ENCODE measurements at places on chromosomes 3 and 15. TPM values are rescaled to one million over a fixed set of nuclear protein-coding genes. Genes with fewer than 3 reads are reported as not detected.
A peak's percentile ranks its signal among the peaks of the same experiment; 100 is the strongest.

DNA sequence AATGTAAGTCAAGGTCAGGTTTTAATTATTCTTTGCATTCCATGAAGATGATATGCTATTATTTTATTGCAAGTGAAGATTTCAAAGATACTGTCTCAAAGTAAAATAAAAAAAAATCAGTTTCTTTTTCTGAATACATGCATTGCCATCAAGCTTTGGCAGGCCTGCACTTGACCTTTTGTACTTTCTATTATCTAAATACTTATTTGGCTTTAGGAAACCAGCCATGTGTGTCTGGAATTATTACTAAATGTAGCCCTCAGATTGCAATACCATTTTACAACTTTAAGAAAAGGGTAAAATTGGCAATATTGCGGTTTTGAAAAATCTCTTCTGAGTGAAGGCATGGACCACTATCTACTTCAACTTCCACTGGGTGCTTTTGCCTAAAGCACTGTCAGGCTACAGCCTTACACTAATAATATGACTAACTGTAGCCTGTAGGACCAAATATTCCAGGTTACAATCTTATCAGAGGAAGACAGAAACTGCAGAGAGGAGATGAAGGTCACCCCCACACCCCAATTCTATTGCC is 349.4 kb upstream of the DCBLD2 start:
- DNase-seq: no peak

- DNase-seq: no peak
Measured at GRCh38 chr3:192365571-192365970, 361.8 kb downstream of the FGF12 start.

DNA sequence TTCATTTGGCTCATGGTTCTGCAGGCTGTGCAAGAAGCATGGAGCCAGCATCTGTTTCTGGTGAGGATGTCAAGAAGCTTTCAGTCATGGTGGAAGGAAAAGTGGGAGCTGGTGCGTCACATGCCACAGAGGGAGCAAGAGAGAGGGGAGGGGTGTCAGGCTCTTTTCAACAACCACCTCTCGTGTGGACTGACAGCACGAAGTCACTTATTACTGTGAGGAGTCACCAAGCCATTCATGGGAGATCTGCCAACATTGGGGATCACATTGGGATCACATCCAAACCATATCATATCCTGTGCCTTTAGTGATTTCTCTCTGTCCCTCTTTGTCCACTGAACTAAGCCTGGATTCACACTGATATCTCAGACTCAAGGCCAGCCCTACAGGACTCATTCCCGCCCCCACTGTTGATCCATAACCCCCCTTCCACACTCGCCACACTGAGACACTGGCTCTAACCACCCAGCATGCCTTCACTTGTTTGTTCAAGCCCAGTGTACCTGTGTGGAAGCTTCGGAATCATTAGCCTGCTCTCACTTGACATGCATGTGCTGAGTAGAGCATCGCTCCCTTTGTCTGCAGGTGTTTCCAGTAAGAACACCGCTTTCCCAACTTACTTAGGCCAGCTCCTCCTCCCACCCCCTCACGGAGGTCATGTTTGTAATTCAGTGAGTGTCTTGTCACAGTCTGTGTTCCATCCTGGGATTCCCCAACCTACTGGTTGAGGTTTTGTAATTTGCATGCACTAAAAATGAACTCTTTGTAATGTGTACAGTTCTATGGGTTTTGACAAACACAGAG is 132.2 kb downstream of the KLF13 start:
- DNase-seq: no peak

- DNase-seq: no peak
Measured at GRCh38 chr3:11807686-11808085, 39.0 kb downstream of the TAMM41 start.

GRCh38 chr3:94064243-94064860 is 1.5 kb downstream of the NSUN3 start:
- no peak for DNase-seq

- no peak for DNase-seq
Measured at GRCh38 chr15:29457729-29458128, 188.1 kb upstream of the NSMCE3 start.

DNA sequence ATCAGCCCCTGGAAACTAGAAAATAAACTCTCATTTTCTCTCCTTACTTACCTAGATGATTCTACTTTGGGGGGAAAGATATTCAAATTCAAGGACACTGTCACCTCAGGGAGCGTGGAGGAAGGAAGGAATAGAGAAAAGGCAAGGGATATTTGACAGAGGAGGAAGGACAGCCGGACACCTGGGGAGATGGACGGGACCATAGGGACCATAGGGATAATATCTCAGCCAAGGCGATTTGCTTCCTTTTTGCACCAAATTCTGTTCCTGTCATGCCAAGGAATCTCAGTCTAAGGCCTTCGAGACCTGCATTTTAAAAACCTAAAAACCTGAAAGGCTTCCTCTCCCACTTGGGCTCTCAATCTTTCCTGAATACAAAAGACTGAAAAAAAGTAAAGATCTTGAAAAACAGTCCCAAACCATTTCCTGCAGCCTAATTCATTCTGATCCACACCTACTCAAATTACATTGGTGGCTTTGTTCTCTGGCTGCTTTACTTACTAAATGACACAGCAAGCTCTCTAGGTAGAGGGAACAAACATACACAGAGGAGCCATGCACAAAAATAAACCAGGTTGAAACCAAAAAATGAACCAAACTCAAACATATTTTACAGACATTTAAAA is 73.9 kb upstream of the SLC24A5 start:
- peak; percentile 59 for DNase-seq

DNA sequence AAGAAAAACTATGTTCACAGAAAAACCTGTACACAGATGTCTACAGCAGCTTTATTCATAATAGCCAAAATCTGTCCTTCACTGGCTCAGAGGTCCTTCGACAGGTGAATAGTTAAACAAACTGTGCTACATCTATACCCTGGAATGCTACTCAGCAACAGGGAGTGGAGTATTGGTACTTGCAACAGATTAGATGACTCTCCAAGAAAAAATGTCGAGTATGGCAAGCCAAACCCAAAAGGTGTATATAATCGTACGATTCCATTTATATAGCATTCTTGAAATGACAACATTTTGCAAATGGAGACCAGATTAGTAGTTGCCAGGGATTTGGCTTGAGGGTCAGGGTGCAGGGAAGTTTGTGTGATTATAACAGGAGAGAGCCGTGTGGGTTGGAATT is 22.4 kb upstream of the RGMA start:
- DNase-seq: no peak

DNA sequence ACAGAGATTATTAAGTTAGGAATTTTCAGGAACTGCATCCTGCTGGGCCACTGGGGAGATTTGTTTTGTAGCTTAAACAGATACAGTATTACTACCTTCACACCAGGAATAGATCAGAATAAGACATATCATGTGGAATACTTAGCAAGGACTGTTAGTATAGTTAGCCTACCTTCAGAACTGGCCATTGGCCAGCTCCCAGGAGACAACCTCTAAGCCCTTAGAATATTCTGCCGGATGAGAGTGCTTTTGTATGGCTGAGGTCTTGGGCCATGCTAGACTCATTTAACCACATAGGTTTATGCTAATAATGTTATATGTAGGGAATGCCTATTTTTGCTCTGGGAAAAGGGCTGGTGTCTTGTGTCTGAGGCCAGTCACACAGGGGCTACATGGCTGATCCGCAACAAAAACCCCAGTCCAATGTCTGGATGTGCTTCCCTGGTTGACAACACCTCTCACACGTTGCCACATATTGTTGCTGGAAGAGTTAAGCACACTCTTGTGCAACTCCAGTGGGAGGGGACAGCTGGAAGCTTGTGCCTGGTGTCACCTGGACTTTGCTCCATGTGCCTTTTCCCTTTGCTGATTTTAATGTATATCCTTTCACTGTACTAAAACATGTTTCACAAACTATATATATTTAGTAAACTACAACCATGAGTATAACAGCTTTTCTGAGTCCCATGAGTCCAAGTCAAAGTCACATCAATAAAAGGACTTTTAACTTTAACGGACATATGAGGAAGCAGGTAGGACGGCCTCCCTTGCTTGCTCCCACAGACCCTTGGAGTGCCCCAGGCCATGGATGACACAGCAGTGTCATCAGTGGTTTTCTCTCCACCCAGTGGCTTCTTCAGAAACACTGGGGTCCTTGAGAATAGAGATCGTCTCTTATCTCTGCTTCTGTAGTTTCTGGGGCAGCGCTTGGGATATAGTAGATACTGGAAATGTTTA is 118.0 kb upstream of the C3orf80 start:
- DNase-seq: no peak

GRAMD1C gene
- polyA plus RNA-seq: 3.0 TPM

BTLA gene
- polyA plus RNA-seq: not detected

SLC7A14 gene
- polyA plus RNA-seq: 5.9 TPM

DNA sequence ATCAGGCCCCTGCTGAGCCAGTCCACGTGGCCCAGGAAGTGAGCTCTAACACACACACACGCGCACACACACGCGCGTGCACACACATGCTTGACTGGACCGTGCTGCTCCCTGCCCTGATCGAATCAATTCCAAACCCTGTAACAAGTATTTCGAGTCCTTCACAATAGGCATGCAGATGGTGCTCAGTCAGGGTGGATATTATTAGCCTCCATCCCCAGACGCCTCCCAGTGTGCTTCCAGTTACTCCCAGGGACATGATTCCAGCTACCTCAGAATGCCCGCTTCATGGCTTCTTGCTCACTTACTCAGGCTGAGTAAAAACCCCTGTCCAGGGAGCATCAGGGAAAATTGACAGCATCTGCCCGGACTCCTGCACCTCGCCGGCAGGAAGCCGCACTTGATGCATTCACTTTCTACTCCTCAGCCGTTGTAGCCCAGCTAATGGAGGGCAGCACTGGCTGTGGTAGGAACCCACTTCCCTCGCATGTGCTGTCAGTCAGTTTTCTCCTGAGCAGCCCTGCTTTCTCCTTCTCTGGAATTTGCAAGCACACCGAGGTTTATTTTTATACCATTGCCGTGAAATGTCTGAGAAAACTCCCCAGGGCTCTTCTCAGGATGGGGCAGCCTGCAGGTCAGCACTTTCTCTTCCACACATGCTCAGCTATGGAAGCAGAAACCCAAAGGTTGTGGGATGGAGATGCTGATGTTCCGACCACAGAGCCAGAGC is 126.1 kb upstream of the ABHD17C start:
- DNase-seq: no peak

DNA sequence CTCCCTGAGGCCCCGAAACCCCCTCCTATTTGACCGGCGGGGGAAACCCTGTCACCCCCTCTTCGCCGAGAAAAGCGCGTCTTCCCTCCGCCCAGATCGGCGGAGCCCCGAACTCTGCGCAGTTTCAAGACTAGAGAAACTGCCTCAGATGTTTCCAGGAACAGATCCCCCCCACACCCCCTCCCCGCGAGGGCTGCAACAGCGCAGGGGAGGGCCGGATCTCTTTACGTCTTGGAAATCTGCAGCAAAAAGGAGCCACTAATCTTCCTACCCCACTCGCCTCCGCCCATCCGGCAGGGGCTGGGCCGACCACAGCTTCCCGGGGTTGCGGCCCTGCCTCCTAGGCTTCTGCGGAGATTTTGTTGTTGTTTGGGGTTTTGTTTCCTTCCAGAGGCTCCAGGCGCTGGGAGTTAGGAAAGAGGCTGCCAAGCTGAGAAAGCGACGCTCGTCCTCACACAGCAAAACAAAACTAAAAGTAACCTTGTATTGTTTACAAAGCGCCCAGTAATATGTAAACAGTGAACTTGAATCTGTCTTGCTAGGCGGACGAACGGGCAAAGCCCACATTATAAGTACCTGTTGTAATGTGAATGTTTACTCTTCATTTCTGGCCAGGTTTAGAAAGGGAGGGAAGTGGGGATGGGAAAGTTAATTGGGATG is 2.2 kb downstream of the FOXB1 start:
- peak; percentile 69 for DNase-seq

BOC gene
- polyA plus RNA-seq: 23.3 TPM

DNA sequence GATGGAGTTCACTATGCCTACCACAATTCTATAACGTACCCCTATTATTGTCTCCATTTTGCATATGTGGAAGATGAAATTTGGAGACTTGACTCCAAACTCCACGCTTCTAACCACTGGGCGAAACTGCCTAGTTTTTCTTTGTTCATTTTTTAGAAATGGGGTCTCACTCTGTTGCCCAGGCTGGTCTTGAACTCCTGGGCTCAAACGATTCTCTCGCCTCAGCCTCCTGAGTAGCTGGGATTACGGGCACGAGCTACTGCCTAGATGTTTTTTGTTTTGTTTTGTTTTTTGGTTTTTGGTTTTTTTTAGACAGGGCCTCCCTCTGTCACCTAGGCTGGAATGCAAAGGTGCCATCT is 584 bp upstream of the RPL32 start:
- no peak for DNase-seq

TIMP4 gene
- 9.1 TPM for polyA plus RNA-seq

SIDT1 gene
- polyA plus RNA-seq: 1.8 TPM

DNA sequence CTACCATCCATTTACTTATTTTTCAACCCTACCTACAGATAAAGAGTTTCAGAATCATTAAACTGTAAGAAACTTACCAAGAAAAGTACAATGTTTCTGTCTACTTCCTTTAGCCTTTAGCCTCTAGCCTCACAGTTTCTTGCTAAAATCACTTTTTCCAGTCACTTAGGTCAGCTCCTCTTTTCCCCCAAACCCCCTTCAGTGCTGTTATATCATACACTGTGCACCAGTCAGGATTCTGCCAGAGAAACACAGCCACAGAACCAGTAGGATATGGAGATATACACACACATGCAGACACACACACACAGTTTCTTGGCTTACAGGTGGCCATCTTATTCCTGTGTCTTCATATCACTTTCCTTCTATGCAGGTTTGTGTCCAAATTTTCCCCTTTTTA is 139.9 kb upstream of the LIPC start:
- DNase-seq: no peak

MAP4 gene
- 246 TPM for polyA plus RNA-seq

DNA sequence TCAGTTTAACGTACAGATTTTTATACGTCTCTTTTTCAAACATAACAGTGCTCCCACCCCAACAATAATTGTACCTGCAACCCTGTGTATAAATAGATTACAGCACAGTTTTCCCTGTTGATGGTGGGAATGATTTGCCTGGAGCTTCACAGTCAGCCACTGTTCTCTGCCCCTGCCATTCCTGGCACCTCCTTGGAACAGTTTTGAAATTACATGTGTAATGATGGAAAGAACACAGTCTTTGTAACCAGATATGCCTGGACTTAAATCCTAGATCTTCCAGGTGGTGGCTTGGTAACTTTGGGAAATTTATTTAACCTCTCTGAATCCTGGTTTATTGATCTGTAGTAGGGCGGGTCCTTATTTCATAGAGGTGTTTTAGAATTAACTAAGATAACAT is 27.0 kb downstream of the CRYBG3 start:
- DNase-seq: no peak

TBC1D2B gene
- polyA plus RNA-seq: 14.2 TPM

DNA sequence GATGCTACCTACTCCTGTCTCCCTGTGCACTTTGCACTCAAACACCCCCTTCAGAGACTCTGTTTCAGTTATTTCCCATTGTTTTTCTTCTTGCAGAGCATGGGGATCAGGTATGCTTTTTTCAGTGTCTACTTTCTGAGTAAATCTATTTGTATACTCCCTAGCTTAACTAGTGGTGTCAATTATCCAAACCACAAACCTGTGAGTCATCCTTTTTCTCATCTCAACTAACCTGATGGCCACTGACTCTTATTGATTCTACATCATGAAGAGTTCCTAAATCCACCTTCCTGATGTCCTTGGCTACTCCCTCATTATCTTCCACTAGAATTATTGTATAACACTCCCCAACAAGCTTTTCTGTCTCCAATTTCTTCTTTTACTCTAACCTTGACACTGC is 68.0 kb downstream of the DIPK2A start:
- DNase-seq: no peak

GRCh38 chr3:42256135-42256819 is 9.7 kb downstream of the CCK start:
- DNase-seq: no peak

HAUS2 gene
- polyA plus RNA-seq: 15.9 TPM

GRCh38 chr15:92244703-92245102 is 149.0 kb upstream of the ST8SIA2 start:
- no peak for DNase-seq

GRCh38 chr15:35058534-35059054 is 26.5 kb downstream of the NANOGP8 start:
- DNase-seq: no peak

Measured in brain (organoid and tissue), 16 donors.